ENCODE measurements at places on chromosomes 3 and 15.
A peak's percentile ranks its signal among the peaks of the same experiment; 100 is the strongest.

DNA sequence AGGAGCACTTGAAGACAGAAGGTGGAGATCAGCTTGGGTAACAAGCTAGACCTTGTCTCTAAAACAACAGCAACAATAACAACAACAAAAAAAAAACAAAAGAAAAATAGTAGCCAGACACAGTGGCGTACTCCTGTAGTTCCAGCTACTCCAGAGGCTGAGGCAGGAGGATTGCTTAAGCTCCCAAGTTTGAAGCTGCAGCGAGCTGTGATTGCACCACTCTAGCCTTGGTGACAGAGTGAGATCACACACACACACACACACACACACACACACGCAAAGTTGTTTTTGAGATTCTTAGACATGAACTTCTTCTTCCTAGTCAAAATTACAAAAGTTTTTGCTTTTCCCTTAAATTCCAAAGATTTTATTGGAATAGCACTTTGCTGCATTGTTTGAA is 93.0 kb upstream of the IGSF10 start:
- DNase-seq, result no peak

DNA sequence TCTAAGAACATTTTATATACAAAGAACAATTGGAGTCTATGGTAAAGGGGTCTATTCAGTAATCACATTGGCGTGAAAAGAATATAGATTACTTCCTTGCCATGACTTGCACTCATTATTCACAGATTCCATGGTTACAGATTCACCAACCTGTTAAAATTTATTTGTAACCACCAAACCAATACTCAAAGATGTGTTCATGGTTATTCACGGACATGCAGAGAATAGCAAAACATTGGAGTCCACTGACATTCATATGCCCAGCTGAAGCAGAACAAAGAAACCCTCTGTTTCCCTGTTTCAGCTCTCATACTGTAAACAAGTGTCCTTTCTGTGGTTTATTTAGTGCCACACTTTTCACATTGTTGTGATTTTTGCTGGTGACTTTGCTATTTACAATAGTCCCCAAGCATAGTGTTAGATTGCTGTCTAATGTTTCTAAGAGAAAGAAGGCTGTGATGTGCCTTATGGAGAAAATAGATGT is 185.8 kb upstream of the TTC14 start:
- DNase-seq, result no peak

DNA sequence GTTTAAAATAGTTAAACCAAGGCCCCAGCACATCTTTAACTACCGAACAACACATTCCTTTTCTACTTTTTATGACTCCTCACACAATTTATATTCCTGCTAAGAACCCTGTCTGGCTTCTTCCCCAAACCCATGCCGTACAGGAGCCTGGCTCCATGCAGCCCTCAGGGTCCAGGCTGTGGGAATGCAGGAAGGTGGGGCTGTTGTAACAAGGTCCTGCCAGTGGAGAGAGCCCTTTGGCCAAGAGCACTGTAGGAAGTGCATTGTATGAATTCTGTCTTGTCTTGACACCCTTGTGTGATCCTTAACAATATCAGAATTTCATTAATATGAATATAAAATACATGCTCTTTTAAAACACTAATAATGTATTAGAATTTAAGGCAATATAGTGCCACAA is 563.8 kb downstream of the TBL1XR1 start:
- DNase-seq, result no peak

- no peak for DNase-seq
Observed at GRCh38 chr3:32850226-32850625, 32.4 kb downstream of the TRIM71 start.

DNA sequence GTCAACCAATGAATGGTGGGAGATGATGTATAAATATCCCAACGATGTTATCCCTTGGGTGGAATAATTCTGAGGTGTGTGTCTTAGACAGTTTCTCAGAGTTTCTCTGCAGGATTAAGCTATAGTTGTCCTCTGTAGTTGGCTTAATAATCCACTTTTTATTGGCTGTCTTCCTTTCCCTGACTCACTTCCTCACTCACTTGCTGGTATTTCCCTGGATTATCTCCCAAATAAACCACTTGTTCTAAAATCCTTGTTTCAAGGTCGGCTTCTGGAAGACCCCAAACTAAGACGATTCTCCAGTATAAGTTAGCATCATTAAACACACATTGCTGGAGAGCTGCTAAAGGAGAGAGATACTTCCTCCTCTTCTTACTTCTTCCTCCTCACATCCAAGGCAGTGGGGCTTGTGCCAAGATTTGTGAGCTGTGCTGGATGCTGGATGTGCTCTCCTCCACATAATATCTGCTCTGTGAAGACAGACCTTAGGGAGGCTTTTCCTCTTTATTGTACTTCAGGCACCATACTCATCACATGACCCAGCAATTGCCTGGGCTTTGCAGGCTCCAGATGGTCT is 22.5 kb upstream of the ROPN1 start:
- DNase-seq, result no peak

DNA sequence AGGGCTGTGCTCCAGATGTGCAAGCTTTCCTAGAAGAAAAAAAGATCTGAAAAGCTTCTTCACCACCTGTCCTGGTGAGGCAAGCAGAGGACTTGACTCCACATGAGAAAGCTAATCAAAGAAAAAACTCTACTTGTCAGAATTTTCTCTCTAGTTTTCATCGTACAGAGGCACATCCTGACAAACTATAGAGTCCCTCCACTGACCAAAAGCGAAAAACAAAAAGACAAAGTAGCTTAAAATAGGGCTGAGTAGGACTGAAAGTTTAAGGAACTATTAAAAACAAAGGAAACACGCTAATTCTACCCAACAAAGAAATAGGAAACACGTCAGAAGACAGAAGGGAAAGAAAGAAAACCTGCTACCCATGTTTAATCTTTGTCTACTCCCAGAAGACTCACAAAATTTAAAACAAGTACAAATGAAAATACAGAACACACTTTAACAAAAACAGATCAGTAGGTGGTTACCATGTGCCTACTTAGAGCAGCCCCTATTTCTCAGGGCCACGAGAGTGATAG is 26.5 kb downstream of the NANOGP8 start:
- no peak for DNase-seq

GRCh38 chr15:51856714-51857380 is 27.4 kb downstream of the TMOD3 start:
- no peak for DNase-seq

DNA sequence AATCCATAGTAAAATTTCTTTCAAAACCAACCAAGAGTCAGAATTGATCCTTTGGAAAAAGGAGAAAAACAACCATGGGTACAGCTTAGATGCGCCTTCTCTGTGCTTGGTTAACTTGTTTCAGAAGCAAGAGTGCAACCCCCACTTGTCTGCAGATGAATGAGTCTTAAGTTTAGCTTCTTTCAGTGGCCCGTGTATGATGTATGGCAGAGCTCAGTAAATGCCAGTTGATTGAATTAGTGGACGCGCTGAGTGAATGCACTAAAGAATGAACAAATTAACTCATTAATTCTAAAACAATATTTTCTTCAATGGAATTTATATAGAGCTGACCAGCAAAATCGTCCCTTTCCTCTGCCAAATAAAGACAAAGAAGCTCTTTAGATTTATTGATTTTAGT is 67.0 kb upstream of the ARHGEF3 start:
- DNase-seq, result no peak

DNA sequence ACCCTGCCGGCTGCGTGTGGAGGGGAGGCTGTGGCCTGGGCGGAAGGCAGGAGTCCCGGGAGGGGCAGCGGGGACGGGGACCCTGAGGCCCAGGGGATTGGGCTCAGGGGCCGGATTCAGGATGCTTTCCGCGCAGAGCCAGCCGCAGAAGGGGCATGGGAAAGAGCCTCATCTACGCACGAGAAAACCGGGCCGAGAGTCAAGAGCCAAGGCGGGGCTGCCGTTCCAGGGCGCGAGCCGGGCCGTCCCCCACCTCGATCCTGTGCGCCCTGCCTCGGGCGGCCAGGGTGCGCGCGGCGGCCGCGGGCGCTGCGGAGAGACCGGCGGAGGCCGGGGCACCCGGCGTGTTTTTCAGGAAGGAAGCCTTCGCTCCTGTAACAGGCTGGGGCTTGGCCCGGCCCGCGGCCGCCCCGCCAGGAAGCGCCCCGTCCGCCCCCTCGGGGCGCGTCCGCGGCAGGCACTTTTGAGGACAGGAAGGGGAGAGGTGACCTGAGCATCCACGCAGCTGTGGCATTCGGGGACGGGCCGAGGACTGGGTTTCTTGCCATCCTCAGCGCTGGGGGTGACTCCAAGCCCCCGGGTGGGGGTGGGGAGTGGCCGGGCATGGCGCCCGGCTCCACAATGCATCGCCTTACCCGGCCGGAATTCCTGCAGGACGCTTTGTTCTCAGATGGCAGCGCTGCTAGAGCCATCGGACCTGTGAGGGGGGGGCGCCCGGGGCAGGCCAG is 62.3 kb upstream of the GATA2 start:
- DNase-seq, result peak; percentile 16

DNA sequence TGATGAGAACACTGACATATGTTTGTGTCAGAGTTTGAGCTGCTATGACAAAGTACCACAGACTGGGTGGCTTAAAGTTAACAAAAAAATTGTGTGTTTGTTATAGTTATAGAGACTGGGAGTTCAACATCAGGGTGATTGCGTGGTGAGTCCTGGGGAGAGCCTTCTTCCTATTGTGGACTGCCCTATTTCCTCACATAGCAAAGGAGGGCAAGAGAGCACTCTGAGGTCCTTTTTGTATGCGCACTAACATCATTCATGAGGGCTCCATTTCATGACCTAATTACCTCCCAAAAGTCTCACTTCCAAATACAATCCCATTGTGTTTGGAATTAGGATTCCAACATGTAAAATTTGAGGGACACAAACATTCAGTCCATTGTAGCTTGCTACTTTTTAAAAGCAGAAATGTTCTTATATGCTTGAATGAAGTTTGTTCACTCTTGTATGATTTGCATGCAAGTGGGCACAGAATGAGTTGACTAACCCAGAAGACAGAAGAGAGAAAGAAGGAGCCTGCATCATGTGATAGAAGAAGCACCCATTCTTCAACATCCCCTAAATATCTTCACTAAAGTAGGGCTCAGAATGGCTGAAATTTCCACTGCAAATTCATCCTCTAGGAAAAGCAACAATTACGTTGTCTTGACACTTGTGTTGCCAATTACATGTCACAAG is 18.9 kb upstream of the ALCAM start:
- no peak for DNase-seq

- DNase-seq, result no peak
Observed at GRCh38 chr15:68344600-68344999, 67.1 kb downstream of the FEM1B start.

GRCh38 chr3:126131881-126132750 is 48.2 kb upstream of the SLC41A3 start:
- DNase-seq, result peak; percentile 4

DNA sequence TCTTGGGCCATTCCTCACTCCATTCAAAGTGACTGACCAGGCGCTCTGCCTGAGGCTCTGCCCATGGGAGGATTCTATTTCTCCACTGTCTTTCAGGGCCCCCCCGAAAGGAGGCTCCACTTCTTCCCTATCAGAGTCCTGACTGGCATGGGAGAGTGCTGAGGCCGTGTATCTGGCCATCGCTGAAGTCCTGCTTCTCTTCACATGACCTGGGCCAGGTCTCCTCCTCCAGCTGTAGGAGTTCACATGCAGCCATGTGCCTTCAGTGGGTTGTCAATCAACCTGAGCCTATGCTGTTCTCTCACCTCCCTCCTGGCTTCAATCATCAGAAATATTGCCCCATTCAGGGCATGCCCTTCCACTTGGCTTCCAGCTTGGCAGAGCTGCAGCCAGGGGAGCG is 12.8 kb upstream of the APBA2 start:
- DNase-seq, result no peak

DNA sequence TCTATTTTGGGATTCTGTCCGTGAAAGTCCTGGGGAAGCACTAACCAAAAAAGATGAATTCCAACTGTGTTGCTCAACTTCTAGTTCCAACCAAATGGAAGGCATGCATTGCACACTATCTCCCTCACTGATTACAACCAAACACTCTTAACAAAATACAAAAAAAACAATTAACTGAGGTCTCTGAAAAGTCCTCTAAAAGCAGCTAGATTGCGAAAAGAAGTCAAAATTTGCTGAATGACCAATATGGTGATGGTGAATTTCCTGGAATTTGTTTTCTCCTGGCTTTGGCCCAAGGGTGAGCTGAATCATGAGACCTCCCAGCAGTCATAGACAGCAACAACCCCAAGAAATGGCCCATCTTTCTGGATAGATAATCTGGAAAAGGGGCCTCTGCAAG is 28.3 kb downstream of the CYP19A1 start:
- no peak for DNase-seq

DNA sequence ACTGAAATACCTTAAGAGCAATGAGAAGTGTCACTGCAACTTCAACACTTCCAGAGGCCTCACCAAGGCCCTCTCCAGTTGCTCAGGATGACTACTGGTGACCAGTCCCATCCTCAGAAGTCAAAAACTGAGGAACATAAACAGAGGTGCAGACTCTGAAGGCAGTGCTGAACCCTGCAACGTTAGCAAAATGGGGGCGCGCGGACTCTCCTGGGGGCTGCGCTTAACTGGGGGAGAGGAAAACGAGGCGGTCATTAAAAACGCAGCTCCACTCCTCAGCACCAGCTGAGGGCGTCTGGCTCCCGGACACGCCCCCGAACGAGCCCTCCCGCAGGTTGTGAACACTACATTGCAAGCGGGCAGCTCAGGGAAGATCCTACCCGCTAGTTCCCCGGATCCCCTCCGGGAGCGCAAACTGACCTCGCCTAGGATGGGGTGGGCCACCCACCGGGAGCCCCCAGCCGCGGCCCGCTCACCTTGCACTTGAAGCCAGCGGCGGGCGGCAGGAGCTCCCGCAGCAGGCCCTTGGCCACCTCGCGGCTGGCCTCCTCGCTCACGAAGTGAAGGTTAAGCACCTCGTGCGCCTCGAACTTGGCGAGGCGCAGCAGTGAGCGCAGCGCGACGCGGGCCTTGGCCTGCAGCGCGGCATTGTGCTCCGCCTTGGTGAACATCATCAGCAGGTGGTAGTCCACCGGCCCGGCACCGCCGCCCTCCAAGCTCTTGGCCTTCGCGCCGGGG is 711 bp downstream of the XXYLT1 start:
- peak; percentile 47 for DNase-seq

- no peak for DNase-seq
Observed at GRCh38 chr15:48375767-48376166, 44.5 kb downstream of the DUT start.

DNA sequence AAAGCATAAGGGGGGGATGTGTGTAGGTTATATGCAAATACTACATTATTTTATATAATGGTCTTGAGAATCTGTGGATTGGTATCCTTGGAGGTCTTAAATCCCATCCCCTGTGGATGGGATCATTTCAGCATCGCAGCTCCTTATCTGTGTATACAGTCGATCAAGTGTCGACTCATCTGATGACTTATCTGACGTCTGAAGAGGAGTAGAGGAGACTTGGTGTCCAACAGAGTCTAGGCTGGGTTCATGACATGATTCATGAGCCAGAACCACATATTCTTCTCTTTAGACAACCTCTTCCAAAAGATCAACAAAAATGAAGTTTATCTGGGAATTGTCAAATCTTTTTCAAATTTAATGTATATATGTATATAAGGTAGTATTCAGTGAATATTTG is 220.7 kb downstream of the NR2F2 start:
- no peak for DNase-seq

- peak; percentile 14 for DNase-seq
Observed at GRCh38 chr15:92205255-92205739, 188.4 kb upstream of the ST8SIA2 start.
